RPMI7951 (cell line): ENCODE measurements at places on chromosomes 11 and 22.
A peak's percentile ranks its signal among the peaks of the same experiment; 100 is the strongest.

DNA sequence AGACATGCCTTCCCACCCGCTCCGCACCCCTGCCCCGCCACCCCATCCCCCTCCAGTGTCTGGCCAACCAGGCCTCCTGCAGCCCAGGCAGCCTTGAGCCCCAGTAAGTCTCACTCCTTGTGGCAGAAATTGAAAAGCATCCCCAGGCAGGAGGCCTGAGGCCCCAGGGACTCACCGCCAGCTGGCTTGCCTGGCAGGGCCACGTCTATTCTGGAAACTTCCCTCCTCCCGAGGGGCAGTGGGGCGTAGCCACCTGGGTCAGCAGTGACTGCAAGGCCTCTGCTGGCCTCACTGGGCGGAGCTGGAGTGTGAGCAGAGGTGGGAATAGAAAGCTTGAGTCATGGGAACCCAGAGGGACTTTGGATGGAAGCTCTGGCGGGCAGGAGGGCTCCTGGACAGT lies 26.3 kb downstream of the ANO1 start:
- DNase-seq, result no peak

DNA sequence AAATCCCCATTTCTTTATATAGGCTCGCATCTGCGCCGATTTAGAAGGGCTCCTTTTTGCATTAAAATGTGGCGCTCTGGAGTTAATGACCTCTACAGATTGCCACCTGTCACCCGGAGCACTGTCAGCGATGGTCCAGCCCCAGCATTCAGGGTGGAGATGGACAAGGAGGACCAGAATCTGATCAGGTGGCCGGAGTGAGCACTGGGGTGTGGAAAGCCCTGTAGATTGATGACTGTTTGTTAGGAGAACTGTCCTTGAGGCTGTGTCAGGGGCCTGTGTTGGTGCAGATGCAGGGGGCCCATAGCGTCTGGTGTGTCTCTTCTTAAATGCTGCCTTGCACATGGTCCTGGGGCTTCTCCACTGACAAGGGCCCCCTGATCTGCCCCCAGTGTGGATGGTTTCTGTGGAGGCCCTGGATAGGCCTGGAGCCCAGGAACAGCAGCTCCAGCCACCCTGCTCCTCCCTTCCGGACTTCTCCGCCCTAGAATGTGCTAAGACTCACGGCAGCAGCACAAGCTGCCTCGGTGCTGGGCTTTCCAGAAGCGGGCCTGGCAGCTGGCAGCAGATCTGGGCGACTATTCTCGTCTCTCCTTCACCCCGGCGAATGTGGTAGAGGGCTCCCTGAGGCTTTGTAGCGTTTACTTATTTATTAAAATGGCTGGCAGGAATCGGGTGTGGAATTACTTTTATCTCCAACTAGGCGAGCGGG lies 1333.3 kb downstream of the BRD1 start:
- DNase-seq, result no peak

DNA sequence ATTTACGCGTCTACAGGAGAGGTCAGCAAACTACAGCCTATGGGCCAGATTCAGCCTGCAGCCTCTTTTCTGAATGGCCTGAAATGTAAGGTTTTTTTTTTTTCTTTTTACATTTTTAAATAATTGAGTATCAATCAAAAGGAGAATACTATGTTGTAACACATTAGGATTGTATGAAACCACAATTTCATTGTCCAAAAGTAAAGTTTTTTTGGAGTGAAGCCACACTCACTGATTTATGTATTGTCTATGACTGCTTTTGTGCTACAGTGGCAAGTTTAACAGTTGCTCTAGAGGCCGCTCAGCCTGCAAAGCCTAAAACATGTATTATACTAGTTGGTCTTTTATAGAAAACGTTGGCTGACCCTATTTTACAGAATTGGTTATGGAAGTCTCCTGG lies 923.2 kb downstream of the NTM start:
- DNase-seq, result no peak

DNA sequence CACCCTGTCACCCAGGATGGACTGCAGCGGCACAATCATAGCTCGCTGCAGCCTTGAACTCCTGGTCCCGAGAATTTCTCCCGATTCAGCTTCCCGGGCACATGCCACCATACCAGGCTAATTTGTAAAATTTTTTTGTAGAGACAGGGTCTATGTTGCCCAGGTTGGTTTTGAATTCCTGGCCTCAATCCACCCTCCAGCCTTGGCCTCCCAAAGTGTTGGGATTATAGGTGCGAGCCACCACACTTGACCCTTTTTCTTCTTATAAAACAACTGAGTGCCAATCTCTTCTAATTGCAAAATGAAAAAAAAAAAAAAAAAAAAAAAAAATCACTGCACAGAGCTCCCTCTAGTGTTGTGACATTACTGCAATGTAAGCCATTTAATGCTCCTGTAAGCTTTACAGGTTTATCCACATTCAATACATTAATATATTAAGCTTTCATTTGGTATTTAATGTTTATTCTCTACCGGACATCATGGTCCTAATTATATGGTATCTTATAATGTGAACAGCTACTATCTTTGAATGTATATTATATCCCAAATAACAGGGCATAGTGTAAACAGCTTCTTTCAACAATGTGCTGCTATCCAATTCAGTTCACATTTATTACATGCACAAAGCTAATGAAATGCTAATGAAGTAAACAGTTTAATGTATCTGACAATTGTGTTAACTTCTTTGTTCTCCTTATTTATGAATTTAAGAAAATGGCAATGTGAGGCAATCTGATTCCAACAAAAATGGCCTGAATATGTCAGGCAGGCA lies 44.6 kb downstream of the COPB1 start:
- peak; percentile 31 for DNase-seq

- no peak for DNase-seq
Measured at GRCh38 chr11:107337917-107338316, 119.7 kb downstream of the CWF19L2 start.

DNA sequence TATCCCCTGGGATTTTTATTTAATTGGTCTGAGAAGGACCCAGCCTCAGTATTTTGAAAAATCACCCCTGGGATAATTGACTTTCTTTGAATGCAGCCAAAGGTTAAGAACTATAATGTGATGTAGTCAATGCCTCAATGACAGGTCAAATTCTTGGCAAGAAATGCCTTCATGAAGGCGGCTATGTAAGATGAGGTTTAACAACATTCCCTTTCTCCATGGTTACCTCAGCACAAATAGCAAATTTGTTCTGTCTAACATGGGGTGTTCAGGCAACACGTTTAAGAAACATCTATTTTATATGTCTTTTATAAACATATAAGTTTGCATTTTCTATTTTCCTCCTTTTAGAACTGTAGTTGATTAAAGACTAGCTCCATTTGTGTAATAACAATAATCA lies 5.3 kb downstream of the SLN start:
- DNase-seq, result no peak

GRCh38 chr11:74822170-74822569 lies 73.5 kb downstream of the RNF169 start:
- peak; percentile 8 for DNase-seq

DNA sequence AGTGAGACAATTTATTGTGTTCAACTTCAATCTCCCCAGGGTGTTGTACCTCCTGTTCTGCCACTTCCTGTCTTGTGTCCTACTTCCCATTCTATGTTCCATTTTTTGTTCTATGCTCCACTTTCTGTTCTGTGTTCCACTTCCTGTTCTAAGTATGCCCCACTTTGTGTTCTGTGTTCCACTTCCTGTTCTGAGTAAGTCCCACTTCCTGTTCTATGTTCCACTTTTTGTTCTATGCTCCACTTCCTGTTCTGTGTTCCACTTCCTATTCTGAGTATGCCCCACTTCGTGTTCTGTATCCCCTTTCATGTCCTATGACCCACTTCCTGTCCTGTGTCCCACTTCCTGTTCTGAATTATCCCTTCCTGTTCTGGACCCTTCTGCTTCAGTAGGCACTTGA lies 732.7 kb downstream of the TBC1D22A start:
- DNase-seq, result no peak

- no peak for DNase-seq
Measured at GRCh38 chr22:23255506-23256170, 75.3 kb downstream of the BCR start.

- no peak for DNase-seq
Measured at GRCh38 chr22:20899827-20900423, 17.3 kb upstream of the CRKL start.

- DNase-seq, result no peak
Measured at GRCh38 chr11:34860034-34860433, 56.1 kb downstream of the APIP start.

- DNase-seq, result peak; percentile 56
Measured at GRCh38 chr11:113518716-113519495, 43.7 kb upstream of the DRD2 start.

DNA sequence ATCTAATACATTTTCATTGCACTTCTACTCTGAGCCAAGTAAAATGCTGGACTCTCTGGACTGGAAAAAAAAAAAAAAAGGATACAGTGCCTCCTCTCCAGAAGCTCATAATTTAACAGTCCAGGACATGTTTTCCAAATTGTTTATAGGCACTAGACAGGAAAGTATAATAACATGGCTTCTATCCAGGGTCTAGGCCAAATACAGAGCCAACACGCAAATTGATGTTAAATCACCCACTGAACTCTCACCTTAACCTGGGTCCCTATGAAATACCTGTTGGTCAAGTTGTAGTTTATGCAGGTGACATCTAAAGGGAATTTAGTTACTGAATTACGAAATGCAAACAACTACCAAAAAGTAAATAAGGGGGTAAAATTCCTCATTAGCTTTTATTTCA lies 428.7 kb upstream of the LUZP2 start:
- DNase-seq, result no peak

GRCh38 chr11:6576471-6577373 lies 26.7 kb downstream of the RRP8 start:
- DNase-seq, result peak; percentile 61

DNA sequence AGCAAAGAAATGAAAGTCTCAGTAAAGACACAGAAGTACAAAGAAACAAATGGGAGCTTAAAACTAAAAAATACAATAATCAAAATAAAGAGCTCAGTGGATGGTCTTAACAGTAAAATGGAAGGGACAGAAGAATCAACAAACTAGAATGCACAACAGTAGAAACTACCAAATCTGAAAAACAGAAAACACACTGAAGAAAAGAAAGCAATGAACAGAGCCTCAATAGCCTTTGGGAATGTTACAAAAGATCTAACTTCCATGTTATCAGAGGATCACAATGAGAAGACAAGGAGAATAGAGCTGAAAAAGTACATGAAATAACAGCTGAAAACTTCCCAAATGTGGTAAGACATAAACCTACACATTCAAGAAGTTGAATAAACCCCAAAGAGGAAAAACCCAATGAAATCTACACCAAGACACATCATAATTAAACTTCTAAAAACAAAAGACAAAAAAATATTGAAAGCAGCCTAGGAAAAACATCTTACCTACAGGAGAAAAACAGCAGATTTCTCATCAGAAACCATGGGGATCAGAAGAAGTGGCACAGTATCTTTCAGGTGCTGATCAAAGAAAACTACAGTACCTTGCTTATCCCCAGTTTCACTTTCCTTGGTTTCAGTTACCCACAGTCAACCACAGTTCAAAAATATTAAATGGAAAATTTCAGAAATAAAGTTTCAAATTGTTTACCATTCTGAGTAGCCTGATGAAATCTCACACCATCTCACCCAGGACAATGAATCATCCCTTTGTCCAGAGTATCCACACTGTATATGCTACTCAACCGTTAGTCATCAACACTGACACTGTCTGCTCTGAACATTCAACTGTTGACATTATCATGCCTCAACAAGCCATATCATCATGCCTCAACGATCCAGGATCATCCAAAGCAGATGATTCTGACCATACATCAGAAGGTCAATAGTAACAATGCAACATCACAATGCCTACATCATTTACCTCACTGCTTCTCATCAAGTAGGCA lies 22.2 kb downstream of the RRAS2 start:
- peak; percentile 92 for DNase-seq

GRCh38 chr11:64619196-64619595 lies 28.2 kb downstream of the SLC22A12 start:
- no peak for DNase-seq

- DNase-seq, result no peak
Measured at GRCh38 chr11:74731301-74732094, at the start of gene CHRDL2. Gene CHRDL2 (minus strand): TSS chr11:74731426. CDS start chr11:74730888, 538 bp downstream.

DNA sequence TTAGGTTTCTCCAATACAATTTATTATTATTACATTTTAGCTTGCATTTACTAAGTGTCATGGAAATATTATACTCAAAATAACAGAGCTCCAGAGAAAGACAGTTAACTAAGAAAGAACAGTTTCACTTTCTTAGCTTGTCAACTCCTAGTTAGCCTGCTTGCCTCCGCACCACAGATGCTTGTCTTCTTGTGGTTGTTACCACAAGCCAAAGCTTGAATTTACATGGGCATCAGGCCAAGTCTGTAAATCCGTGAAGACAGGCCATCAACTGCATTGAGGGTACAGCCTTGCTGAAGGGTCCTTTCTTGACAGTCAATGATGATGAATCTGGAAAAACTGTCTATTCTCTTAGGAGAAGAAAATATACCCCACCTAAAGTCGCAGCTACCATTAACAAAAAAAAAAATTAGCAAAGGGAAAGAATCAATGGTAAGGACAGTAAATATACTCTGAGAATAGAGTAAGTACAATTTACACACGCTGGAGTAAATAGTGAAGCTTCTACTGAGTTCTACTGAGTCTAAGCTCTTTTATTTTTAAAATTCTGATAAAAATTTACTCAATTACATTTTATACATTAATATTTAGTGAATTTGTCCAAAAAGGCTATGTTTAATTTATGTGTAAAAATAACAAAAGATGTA lies 15.6 kb upstream of the DENND5A start:
- DNase-seq, result peak; percentile 83

DNA sequence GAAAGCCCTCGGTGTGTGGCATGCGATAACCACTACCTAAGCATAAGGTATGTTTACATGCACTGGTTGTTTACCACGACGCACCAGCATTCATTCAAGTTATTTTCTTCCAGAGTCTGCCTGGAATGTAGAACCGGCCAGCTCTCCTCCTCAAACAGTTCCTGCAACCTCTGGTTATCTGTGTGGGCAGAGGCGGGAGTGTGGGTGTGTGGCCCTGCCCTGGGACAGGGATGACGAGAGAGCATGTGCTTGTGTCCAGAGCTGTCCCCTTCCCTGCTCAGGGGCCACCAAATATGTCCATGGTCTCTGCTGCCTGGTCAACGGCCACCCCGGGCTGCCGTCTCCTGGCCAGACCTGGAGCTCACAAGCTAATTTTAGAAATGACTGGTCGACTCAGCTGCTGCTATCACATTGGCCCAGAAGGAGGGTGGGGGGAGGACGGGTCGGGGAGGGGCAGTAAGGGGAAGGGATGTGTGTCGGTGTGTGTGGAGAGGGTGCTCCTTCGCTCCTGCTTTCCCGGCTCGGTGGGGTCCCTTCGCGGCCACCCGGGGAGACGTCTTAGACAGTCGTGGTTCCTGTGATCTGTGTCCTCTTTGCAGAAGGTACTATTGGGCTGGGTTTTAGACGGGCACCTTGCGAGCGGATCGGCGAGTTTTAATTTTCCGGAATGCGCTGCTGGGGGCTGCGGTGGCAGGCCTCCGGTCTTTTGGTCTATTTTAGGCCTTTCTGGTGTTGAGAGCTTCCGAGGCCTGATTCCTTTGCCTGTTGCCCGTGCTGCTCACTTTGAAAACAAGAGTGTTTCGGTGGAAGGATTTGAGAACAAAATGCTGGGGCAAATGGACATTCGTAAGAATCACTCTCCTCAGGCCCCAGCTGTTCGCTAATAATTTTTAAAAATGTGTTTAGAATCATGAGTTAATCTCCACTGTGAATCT lies at the start of gene MYO18B:
Gene MYO18B (plus strand): TSS at position 497 of the 935 bp plus-strand sequence. CDS start 18,905 bp downstream, outside the sequence.
- DNase-seq, result no peak

- peak; percentile 5 for DNase-seq
Measured at GRCh38 chr11:121714351-121714750, 261.6 kb upstream of the SORL1-AS1 start.
